COR-L47 (cell line): ENCODE measurements at places on chromosomes 13 and 19.

DNA sequence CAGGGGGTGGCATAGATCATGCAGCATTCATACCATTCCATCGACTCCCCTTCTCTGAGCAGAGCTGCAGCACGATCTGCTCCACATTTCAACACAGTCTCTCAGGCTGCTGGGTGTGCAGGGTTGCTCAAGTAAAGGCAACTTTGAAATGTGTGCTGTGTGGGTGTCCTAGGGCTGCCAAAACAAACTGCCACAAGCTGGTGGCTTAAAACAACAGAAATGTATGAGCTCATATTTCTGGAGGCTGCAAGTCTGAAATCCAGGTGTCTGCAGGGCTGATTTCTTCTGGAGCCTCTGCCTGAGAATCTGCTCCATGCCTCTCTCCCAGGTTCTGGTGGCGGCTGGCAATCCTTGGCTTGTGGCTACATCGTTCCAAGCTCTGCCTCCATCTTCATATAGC is 63.7 kb upstream of the WDFY2 start:
- no peak for DNase-seq

DNA sequence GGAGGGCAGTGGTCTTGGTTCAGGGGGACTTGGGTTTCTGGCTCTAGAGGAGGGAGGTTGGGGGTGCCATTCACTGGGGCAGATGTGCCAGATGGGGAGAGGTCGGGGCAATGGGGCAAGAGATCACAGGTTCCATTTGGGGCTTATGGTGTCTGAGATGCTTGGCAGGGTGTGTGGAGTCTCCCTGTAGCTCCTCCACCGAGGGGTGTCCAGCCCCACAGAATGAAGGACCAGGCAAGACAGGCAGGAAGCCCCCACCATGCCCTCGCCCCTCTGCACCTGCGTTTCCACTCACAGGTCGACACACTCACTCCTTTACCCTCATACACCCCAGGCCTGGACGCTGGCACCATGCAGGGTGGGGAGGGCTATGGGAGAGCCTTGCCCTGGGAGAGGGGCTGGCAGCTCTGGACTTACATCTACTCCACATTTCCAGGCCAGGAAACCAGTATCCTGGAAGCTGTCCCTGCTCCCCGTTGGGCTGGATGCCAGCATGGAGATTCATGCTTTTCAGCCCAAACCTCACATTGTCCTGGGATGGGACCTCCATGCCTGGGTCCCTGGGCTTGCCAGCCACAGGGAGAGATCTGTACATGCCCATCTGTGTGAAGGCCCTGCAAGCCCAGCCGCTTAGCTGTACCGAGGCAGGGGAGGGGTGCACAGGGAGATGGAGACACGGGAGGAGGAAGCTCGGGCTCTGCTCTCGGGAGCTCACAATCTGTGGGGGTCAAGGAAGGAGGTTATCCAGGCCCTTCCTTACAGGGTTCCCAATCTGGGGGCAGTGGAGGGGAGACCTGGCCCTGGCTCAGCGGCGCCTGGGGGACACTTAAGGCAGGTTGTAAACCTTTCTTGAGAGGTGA is 77.1 kb downstream of the CHST8 start:
- DNase-seq, result no peak

- DNase-seq, result no peak
These were observed 86.9 kb upstream of the SPATA13 start for GRCh38 chr13:24073657-24074056.

GRCh38 chr13:35388441-35389355 is 87.8 kb downstream of the MAB21L1 start:
- DNase-seq, result no peak

DNA sequence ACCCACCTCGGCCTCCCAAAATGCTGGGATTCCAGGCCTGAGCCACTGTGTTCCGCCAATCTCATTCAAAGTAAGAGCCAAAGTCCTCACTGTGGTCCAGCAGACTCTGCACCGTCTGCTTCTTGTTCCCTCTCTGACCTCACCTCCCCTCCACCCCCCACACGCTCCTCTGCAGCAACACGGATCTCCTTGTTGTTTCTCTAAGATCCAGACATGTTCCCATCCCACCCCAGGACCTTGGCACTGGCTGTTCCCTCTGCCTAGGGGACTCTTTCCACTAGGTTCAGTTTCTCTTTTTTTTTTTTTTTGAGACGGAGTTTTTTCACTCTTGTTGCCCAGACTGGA is 38.4 kb downstream of the LTBP4 start:
- DNase-seq, result no peak

- DNase-seq, result no peak
These were observed 463.4 kb downstream of the EFNB2 start for GRCh38 chr13:106072014-106072413.

GRCh38 chr19:30204721-30205120 is 167.5 kb upstream of the ZNF536 start:
- DNase-seq, result no peak

GRCh38 chr19:30897034-30897433 is 452.2 kb downstream of the TSHZ3 start:
- DNase-seq, result no peak

DNA sequence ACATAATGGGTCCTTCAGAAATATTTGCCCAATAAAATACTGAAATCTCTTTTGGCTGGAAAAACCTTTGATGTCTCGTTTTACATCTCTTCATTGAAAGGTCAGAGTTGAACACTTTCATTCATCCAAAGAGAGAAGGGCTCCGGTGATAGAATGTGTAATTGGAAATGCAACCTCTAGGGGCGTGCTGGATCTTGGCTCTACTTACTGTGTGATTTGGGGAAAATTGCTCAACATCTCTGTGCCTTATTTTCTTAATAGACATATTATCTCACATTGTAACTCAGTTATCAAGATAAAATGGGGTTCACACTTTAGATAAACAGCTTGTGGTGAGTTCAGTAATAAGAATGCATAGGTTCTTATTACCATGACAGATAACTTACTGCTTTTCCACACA is 1444.1 kb downstream of the SLITRK5 start:
- DNase-seq, result no peak

GRCh38 chr19:1245494-1246264 is 2.7 kb upstream of the MIDN start:
- DNase-seq, result no peak

DNA sequence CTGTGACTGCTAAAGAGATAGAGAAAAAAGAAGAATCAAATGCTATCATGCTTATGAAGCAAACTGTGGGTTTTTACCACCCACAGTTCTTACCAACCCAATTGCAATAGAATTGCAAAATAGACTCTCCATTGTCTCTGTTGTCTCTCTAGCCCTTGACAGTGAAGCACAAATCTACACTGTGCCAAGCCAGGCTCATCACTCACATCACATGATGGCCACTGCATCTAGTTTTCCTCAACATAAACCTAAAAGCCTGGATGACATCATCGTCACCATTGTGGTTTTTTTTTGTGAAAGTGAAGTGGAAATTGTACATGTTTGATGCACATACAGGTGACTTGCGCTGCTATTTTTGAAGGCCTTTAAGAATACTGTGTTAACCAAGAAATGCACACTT is 56.1 kb downstream of the KL start:
- no peak for DNase-seq

DNA sequence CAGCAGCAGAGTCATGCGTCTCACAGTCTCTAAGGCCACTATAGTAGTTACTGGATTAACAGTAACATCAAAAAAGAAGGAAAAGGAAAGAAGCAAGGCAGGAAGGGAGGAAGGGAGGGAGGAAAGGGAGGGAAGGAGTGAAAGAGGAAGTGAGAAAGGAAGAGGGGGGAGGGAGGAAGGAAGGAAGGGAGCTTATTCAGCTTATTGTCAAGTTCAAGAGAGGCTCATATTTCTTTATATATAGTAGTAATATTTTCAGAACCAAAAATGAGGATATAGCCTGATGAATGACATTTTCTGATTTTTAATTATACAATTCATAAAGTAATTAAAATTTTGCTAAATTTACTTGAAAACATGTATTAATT is 17.7 kb upstream of the RUBCNL start:
- DNase-seq, result no peak

DNA sequence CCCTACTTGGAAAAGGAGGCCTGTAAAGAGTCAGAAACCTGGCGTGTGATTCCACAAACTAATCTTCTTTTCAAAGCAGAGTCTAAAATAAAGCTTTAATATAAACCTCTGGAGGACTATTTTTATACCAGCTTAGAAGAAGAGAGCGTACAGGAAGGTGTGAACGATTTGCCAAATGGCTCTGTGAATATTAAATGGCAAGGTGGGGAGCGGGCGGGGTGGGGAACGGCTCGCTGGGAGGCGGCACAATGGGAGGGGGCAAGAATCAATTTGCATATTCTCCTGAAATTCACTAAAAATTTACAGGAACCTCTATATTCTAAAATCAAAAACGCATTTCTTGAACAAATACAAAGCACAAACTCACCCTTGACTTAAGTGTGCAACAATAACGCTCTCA is 982 bp downstream of the ZNF780B start:
- no peak for DNase-seq

- no peak for DNase-seq
These were observed at the start of gene PHF11 for GRCh38 chr13:49495783-49496762. Gene PHF11, plus strand, starts transcription at chr13:49495953. Its CDS starts 49 bp downstream, at chr13:49496002.

DNA sequence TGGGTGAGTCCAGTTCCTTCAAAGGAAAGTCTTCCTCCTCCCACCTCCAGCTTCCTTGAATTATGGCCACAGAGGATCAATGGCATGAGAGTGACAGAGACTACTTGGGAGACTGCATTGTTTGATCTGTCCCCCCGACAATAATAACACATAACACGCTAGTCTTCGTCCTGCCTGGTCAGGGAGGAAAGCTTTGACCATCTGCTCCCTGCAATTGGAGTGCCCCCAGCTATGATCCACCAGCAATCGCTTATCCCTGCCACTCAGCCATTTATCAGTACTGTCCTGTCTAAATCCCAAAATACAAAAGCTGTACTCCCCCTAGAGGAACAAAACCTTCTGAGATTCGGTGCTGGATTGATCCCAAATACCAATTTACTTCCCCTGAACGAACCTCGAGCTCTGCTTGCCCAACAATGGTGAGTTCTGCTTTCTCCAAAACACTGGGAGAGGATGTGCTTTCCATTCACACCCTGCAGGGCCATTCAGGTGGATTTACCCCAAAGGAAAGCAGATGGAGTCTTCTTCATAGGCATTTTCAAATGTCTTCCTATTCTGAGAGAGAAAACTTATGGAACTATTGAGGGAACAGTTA is 466.7 kb downstream of the TSHZ3 start:
- DNase-seq, result no peak

- DNase-seq, result no peak
These were observed 112.3 kb upstream of the KLF12 start for GRCh38 chr13:74246487-74246886.

- no peak for DNase-seq
These were observed 16.2 kb upstream of the OBI1 start for GRCh38 chr13:78675112-78675511.

DNA sequence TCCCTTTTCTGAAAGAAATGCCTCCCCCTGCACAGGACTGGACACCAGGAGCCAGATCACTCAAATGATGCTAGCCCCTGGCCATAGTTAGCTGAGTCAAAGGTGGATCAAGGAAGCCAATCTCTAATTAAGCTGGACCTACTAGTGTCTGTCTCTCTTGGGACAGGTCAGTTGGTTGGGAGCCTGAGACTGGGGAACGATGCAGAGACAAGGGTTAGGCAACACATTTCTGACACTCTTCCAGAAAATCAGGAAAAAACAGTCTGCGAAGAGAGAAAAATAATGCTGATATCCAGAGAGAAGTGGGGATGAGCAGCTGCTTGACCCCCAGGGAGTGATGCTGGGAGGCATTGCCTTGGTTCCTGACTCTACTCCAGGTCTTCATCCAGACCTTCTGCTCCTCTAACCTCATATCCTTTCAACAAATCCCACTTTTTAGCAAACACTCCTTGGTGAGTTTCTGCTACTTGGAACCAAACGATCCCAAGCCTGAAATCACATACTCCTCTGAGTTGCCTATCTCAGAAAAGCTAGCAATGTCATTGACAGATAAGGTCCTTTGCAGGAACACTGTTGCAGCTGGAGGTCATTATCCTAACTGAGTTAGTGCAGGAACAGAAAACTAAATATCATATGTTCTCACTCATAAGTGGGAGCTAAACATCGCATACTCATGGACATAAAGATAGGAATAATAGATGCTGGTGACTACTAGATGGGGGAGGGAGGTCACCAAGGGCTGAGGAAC is 369.7 kb downstream of the COG6 start:
- no peak for DNase-seq

DNA sequence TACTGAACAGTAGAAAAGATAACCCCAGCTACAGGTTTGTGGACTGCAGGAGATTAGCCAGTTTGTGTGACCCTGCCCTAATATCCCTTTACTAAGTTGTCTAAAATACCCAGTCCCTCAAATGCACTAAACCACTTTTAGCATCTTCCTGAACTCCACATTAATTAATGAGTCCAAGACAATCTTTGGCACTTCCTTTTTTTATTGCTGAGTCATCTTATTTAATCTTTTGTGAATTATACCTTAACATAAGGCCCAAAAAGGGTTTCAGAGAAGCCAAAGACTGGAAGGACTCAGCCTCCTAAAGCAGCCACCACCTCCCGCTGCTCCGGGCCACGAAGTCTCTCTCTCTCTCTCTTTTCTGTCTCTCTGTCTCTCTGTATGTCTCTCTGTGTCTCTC is 48.8 kb upstream of the PDCD5 start:
- no peak for DNase-seq

DNA sequence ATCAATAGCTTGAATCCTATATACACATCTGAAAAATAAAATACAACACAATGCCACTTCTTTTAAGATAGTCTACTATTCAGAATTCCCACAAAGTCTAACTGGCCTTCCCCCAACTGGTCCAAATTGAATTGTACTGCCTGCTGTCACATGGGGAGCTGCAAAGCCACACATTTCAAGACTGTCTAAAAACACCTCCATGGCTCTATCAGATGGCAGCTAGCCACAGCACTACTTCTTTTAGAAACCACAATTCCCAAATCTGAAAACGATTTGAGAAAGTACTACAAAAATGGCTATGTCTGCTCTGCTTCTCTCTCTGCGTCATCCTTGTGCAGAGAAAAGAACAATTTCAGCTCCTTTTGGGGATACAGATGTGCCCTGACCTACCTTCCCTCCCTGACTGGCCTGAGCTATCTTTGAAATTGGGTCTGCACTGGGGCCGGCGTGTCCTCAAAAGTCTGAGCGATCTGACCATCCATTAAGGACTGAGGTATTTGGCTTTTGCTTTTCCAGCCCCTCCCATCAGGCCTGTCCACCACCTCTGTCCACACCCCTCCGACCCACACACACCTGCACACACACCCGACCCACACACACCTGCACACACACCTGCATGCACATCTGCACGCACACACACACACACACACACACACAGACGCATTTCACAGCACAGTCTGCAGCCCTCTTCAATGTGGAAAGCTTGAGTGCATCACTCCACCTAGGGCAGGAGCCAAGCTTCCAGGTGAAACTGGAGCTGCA is 68.6 kb upstream of the IPO5 start:
- no peak for DNase-seq

- no peak for DNase-seq
These were observed 2.3 kb downstream of the NCCRP1 start for GRCh38 chr19:39199025-39199424.

DNA sequence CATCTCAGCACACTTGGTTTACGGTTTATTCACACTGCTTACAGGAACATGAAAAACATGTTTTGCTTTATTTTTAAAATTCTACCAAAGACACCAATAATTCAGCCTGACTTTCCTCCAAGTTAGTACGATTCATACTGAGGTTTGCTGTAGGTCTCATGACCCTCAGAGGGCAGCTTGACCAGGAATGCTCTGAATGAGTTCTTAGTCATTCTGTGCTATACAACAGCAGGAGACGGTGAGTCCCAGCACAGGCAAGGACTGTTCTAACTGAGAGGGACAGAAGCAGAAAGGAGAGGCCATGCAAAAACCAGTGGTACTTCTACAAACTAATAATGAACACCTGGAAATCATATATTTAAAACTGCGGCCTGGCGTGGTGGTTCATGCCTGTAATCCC is 6.4 kb downstream of the GRTP1 start:
- no peak for DNase-seq
